SIG-M5 (cell line): ENCODE measurements at places on chromosomes 5 and 9.

GRCh38 chr5:98639274-98639673 lies 134.2 kb upstream of the RGMB start:
- DNase-seq = no peak

GRCh38 chr9:116979456-116979855 lies 292.4 kb downstream of the TRIM32 start:
- no peak for DNase-seq

- DNase-seq = no peak
These were observed 71.9 kb downstream of the MFAP3 start for GRCh38 chr5:154110716-154111115.

DNA sequence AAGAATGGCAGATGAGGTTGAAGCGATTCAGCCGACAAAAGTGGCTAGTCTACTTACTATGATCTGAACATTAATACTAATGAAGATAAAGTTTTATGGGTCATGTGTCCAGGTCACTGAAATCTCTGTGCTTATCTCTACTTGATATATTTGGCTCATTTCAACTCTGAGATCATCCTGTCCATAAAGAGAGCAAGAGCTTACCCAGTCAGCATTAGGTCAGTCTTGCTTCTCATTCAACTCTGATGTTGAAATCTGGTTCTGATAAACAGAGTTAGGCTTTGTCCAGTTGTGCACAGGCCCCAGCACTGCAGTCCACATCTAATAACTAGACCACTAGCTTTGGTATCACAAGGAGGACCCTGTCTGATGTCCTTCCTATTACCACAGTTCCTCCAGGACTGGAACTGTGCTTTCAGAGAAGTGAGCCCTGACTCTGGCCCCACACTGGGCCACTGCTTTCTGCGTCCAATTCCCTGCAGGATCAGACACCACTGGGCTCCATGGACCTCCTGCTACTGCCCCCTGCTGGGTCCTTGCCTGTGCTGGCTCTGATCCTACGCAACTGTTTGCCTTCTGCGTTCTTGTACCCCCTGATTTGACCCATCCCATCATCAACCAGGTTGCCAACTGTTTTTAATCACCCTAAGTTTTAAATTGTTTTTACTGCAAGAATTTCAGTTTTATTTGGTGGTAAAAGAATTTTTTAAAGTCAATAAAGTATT lies 23.7 kb upstream of the FAM120A start:
- no peak for DNase-seq

DNA sequence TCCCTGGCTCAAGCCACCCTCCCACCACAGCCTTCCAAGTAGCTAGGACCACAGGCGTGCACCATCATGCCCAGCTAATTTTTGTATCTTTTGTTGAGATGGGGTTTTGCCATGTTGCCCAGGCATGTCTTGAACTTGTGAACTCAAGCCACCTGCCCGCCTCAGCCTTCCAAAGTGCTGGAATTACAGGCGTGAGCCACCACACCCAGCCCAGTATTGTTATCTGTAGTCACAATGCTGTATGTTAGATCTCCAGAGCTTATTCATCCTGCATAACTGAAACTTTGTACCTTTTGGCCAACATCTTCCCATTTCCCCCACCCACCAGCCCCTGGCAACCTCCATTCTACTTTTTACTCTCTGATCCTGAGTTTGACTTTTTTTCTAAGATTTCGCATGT lies 37.5 kb downstream of the CREBRF start:
- no peak for DNase-seq

DNA sequence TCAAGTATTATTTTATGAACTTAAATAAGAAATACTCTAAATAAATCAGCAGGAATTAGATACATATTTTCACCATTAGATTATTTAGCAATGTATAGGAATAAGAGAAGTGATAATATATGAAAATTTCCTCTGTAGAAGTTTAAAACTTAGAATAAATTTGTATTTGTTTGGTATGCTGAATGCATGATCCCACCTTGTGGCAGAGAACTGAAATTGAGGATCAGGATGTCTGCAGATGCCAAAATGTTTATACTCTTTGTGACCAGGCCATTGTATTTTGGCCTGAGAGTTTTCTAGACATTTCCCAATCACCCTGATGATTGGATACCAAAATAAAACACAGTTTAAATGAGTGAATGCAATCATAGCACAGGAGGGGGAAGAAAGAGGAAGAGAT lies 6.3 kb downstream of the TYRP1 start:
- DNase-seq = no peak

DNA sequence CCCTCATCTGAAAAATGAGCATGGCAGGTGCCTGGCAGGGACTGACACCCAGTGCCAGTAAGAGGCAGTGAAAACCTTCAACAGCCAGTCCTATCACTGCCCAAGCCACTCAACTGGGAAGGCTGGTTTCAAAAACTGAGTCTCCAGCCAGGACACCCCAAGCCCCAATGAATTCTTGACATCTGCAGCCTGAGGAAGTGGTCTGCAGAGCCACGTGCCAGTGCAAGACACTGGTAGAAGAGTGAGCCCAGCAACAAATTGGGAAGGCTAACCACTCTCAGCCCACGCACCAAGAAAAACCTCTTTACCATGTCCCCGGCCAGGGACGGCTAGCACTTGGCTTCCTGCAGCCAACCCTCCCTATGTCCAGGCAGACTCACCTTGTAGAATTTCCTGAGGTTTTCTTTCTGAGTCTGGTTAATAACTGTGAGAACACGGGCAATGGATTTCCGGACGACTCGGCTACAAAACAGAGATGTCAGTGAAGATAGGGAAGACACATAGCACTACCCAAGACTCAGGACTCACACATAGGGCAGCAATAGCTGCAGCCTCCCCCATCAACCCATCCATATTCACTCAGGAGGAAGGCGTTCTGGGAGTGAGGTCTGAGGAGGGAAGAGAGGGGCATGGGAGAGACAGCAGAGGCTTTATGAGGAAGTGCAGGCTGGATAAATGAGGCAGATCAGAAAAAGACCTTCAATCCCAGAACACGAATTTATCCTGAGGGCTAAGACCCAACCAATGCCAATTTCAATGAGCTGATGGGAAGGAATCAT lies 1.8 kb downstream of the RPL35 start:
- DNase-seq = no peak

DNA sequence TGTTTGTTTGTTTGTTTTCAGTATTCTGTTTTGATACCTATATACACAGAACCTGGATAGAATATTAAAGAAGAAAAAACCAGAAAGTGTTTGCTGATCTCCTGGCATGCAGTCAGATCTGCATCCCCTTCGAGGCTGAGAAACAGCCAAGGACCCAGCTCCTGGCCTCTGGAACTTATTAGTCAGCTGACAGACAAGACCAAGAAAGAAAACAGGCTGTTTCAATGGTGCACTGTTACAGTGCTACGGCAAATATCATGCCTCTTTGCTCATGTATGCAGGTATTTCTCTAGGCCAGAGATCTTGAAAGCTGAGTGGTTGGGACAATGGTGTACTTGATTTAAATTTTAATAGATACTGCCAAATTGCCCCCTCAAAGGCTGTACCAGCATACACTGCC lies 95.0 kb downstream of the C5orf15 start:
- DNase-seq = no peak

GRCh38 chr9:82732928-82733327 lies 330.0 kb downstream of the RASEF start:
- DNase-seq = no peak

GRCh38 chr5:123907349-123907748 lies 395.4 kb downstream of the CSNK1G3 start:
- DNase-seq = no peak

DNA sequence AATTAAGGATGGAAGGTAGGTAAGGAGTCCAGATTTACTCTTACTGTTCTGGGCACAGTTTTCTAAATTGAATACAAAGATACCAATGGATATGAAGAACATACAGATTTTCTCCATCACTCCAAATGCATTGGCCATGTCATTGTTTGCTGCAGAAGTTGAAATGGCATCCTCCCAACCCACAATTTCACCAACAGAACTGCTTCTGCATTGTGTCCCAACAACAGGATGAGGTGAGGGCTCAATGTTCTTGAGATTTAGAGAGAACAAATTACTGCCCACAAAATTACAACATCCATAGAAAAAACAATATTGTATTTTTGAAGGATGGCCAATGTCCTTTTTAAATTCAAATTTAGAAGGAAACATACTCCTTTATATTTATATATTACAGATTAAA lies 88.9 kb downstream of the NUDT12 start:
- no peak for DNase-seq

DNA sequence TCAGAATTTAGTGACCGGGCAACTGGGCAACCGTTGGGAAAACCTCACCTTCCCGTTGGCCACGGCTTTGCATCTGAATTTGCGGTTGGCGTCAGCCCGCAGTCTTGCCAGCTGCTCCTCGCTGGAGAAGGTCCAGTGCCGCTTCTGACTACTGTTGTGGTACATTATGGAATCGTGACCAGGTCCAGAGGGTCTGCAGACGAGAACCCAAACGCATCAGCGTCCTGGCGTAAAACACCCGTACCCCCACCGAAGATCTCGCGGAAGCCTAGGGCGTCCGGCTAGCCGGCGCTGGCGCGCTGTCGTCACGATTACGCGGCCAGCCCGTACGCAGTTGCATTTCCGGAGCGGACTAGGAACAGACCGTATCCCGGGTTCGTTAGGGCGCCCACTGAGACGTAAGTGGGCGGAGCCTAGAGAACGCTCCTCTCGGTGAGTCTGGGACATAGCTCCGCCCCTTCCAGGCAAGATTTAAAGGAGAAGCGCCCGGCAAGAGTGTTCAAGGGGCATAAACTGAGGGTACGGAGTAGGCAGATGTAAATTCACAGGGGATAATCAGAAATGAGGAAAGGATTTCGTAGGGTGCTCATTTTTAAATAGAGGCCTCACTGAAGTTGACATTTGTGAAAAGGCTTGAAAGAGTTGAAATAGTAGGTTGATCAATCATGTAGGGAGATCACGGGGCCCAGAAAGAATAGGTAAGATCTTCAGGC lies at the start of gene CCNH:
CCNH (minus strand) TSS at position 301 of the 713 bp plus-strand sequence; CDS start at position 165, 136 bp downstream.
- DNase-seq = peak; percentile 96

- no peak for DNase-seq
These were observed 56.9 kb downstream of the PDE6A start for GRCh38 chr5:149887622-149888183.

- DNase-seq = no peak
These were observed 231.6 kb upstream of the ANKH start for GRCh38 chr5:15103130-15103529.

DNA sequence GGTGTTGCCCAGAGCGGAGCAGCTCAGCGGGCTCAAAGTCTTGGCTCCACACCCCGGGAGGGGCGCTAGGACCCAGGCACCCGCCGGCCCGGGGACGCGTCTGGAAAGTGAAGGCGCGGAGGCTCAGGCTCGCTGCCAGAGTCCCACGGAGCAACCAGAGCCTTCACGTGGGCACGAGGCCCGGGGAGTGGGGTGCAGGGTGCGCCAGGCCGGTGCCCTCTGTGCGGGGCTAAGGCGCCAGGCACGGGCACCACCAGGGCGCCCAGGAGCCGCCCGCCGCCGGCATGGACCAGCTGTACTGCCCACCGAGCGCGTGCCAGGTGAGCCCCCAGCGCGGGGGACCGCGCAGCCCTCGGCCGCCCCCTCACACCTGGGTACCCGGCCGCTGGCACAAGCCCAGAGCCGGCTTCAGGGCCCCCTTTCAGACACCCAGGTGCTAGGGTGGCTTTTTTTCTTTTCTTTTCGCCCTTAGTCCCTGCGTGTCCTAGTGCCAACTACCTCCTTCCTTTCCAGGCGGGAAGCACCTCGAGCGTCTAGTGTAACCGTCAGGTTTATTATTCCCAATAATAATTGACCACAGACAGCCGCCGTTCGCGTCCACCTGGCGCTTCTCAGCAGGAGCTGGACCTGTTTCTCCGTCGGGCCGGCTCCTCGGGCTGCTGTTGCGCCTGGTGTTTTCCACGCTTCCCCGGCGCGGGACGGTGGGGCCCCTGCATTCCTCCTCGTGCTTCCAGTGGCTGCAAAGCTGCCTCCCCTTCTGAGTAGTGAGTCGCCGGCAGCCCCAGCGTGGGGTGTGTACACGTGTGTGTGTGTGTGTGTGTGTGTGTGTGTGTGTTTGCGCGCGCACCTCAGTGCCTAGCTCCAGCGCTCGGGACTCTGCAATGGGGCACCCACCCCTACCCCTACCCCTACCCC lies 30.1 kb upstream of the PDE8B start:
- no peak for DNase-seq

DNA sequence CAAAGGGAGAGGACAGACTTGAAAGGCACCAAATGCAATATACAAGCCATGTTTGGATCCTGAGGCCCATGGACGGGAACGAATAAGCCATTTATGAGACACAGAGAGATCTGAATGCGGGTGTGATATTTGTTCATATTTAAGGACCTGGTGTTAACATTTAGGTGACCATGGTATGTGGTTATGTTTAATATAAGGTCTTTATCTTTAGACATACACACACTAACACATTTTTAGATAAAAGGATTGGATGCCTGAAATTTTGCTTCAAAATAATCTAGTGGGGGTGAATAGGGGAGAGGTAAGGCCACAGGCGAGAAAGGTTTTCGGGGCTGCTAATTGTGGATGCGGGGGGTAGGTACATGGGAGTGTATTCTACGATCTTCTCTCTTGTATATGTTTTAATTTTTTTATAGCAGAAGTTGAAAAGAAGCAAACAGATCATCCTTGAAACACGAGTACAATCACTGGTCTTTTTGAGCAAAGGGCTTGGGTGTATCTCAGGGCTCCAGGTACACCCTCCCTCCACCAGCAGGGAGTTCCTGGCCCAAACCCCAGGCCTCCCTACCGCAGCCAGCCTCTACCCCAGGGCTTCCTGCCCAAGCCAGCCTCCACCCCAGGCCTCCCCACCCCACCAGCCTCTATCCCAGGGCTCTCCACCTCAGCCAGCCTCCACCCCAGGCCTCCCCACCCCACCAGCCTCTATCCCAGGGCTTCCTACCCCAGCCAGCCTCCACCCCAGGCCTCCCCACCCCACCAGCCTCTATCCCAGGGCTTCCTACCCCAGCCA lies 12.2 kb downstream of the AKNA start:
- no peak for DNase-seq

DNA sequence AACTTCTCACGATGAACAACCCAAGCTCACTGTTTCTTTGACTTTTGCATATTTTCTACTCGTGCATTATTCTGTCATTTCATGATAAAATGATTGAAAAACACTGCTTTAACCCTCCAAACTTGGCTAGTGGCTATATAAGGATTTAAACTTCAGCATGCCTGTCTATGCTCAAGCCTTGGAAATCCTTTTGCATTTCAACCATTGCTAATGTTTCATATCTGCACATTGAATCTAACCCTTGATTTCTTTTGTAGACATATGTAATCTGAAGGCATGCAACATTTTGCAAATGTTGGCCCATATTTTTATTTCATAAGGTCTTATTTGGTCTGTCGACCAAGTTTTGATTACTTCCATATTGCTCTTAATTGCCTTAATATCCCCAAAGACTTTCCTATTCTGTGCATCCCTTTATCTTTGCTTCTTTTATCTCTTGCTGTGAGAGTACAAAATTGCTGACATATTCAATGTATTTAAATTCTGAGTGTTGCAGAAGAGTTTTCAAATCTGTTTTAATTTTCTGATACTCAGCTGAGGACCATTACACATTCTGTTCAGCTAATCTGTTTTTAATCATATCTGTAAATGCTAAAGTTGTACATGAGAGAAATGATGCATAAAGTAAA lies 403.7 kb upstream of the ZNF608 start:
- DNase-seq = no peak

- DNase-seq = no peak
These were observed 478.7 kb downstream of the SEMA5A start for GRCh38 chr5:9067154-9067553.
